Astrocyte (in vitro differentiated cells and primary cell): ENCODE measurements at places on chromosomes 7 and 10. TPM values are rescaled to one million over a fixed set of nuclear protein-coding genes. Genes with fewer than 3 reads are reported as not detected.

DNA sequence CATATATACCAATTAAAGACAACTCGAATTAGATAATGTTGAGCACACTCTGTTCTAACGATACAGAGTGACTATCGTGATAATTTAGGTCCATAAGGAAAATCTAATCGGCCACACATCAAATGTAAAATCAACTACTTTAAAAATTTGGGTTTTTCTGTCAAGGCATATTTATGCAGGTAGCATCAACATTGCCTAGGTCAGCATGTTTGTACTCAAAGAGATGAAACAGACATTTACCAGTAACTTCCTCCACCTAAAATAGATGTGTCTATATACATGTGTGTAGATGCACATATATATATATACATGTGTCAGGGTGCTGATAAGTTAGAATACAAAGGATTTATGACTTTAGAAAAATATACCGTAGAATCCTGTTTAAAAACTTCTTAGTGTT is 22.0 kb downstream of the PSMC2 start:
- no peak for DNase-seq

- DNase-seq, result no peak
These were observed 33.6 kb downstream of the WASL start for GRCh38 chr7:123715198-123715597.

- DNase-seq, result peak; percentile 45
These were observed 533.4 kb upstream of the SEMA3D start for GRCh38 chr7:85719981-85720953.

DNA sequence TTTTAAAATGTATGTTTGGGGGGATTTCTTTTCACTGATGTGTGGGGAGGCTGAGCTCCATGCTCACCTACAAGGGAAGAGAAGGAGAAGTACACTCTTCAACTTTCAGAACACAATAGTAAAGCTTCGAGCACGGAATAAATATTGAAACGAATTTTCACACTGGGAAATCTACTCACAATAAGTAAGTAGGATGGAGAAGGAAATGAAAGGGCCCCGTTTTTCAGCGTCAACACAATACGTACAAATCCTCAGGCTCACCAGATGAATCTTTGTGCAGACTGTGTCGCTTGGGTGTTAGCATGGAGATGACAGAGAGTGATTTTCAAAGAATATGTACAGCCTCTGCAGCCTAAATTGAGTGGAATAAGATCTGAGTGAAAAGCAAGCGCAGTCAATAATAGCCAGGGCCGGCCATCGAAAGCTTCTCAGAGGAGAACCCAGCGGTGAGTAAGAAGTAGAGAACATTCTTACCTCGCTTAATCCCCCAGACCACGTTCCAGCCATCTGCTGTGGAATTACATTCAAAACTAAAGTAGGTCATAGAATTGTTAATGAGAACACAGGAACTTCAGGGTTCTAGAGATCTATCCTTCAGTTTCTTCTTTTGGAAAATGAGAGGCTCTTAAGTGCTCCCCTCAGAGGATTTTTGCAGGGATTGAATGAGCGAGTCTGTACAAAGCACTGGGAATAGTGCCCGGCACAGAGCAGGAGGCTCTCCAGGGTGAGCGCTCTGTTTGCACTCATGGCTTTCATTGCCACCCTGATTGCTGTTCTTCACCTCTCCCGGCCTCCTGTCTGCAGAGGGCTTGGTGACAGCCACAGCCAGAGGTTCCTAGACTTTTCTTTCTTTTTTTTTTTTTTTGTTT is 292.8 kb downstream of the SFMBT2 start:
- DNase-seq, result no peak

DNA sequence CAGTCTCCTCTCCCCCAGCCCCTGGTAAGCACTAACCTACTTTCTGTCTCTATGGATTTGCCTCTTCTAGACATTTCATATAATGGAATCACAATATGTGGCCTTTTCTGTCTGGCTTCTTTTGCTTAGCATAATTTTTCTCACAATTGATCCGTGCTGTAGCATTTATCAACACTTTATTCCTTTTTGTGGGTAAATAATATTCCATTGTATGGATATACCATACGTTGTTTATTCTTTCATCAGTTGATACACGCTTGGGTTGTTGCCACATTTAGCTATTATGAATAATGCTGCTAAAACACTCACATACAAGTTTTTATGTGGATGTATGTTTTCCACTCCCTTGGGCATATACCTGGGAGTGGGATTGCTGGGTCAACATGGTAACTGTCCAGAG is 25.8 kb downstream of the MCM10 start:
- no peak for DNase-seq

Gene ABCB1
- 0.79 and 1.8 TPM in 2 replicates for total RNA-seq

- no peak for DNase-seq
These were observed 35.7 kb downstream of the MEOX2 start for GRCh38 chr7:15650787-15651186.

DNA sequence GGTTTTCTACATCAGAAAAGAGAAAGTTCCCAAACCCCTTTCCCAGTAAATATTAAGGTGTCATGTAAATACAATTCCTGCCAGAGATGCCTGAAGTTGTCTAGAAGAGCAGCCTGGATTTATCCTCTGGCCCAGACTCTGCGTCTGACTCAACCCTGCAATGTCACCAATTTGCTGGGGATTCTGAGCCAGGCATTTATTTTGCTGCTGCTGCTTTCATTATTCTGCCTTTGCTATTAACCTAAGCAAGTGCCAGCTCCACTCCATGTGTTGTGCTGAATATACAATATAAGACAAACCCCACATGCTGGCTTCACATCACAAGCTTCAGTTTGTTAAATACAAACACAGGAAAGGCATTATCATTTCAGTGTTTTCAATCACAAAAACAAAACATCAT is 59.1 kb downstream of the ELAPOR2 start:
- DNase-seq, result no peak

Gene SLC26A5
- not detected in 2 replicates for total RNA-seq

Gene AS3MT
- total RNA-seq, result 0.34 and 0.64 TPM in 2 replicates

Gene TRIM50
- total RNA-seq, result not detected in 2 replicates

Gene UPK3B
- 0.64 TPM in 1 of 2 replicates, not detected in the other for total RNA-seq

Gene TMEM140
- 0.27 and 0.62 TPM in 2 replicates for total RNA-seq

Gene FOXP2
- 3.3 and 3.4 TPM in 2 replicates for total RNA-seq

Gene SORCS3
- 0.91 and 1.00 TPM in 2 replicates for total RNA-seq

- DNase-seq, result no peak
These were observed 344.1 kb upstream of the NPVF start for GRCh38 chr7:25572423-25572822.

DNA sequence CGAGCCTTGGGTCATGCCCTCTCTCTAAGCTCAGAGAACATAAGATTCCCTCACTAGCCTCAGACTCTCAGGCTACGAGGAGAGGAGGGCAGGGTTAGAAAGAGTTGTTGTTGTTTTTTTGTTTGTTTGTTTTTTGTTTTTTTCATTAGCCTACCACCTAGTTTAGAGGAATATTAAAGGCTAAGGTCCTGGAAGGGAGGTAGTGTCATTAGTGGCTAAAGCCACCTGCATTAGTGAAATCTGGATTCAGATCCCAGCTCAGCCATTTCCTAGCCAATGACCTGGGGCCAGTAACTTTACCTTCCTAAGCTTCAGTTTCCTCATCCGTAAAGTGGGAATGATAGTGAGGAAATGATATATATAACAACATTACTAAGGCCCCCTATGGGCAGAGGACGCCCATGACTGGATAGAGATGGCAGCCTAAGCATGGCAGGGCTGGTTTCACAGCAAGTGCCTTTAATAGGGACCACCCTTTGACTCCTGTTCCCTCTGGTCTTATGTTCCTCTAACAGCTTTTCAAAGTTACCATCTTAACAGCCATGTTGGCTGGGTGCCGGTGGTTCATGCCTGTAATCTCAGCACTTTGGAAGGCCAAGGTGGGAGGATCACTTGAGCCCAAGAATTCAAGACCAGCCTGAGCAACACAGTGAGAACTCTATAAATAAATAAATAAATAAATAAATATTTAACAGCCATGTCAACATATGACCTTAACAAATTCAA is 5.1 kb downstream of the DDIT4 start:
- no peak for DNase-seq

GRCh38 chr7:139396323-139396951 is 36.7 kb downstream of the LUC7L2 start:
- DNase-seq, result peak; percentile 2

Gene AASS
- total RNA-seq, result 13.9 and 15.6 TPM in 2 replicates

DNA sequence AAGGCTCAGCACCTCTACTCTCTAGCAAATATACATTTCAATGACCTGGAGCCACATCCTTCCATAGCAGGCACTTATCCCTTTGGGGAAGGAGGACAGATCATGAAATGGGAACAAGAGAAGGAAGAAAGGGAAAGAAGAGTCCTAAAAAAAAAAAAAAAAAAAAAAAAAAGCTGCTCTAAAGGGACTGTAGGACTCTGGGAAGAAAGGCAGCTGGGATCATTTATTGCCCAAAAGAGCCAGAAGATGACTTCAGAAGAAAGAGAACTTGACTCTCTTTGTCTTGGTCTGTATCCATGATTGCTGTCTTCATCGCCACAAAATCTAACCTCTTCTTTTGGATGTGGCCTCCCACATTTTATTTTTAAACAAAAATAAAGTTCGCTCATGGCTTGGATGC is 203.6 kb upstream of the CELF2 start:
- no peak for DNase-seq

DNA sequence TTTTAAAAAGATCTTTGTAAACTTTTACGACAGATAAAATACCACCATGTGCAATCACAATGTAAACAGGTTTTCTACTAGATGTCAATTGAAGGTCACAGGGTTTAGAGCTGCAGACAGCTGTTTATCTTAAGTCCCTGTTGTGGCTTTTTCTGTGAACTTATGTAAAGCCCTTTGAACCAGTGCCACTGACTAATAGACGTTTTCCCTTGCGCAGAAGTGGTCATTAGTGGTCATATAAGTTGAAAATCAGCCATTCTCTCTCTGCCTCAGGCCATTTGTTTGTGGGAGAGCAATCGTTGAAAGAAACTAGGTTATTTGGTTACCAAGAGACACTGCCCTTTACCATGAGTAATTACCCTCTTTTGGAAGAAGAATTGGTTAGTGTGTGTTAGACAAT is 23.9 kb downstream of the CACNB2 start:
- peak; percentile 85 for DNase-seq

Gene ADAM12
- total RNA-seq, result 100 and 126 TPM in 2 replicates

Gene INA
- 26.9 and 39.6 TPM in 2 replicates for total RNA-seq

- no peak for DNase-seq
These were observed 451.5 kb downstream of the SORCS1 start for GRCh38 chr10:106712988-106713387.

GRCh38 chr7:45188736-45189135 is 31.1 kb downstream of the RAMP3 start:
- DNase-seq, result no peak

- no peak for DNase-seq
These were observed at the start of gene PLCE1 for GRCh38 chr10:93993782-93994437. TSS of gene PLCE1 (plus strand) at chr10:93993931. CDS start at chr10:94031047, 37,116 bp downstream.

DNA sequence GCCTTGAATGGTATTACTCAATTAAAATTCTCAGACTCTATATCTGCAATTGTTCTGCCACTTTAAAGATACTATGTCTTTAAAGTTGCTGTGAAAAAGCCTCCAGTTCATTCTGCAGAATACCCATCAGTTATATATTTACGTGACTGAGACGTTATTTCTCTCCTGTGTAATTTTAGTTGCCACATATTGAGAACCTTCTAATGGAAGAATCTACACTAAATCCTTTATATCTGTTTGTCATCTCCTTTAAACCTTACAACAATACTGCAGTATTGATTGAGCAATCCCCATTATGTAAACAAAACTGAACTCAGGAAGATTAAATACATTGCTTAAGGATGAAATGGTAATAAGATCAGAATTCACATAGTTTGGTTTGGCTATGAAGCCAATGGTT is 30.0 kb downstream of the GPR141 start:
- DNase-seq, result no peak

DNA sequence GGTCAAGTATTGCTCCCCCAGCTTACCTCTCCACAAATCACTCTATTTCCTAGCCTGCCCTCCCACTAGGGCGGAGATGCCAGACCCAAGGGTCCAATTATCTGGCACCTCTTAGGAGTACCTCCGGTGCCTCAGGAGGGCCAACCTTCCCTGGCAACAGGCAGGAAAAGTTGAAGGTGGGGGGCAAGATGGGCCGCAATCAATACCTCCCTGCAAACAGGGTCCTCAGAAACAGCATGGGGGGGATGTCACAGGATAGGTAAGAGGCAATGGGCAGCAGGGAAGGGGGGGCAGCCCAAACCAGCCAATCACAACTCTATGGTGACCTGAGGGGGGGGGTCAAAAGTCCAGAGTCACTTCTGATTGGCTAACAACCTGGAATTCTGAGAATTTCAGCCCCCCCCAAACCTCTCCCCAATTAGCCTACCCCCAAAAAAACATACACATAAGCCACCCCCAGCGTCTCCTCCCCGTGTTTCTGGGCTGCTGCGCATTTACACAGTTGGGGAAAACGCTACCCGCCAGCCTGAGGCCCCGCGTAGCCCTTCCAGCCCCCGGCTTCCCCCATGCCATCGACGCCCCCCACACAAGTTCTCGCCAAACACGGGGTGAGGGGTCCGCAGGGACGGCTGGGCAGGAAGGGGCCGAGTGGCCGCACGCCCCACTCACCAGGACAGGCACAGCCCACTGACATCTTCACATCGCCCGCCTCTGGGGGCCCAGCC is 589 bp downstream of the LDB1 start:
- DNase-seq, result peak; percentile 58

DNA sequence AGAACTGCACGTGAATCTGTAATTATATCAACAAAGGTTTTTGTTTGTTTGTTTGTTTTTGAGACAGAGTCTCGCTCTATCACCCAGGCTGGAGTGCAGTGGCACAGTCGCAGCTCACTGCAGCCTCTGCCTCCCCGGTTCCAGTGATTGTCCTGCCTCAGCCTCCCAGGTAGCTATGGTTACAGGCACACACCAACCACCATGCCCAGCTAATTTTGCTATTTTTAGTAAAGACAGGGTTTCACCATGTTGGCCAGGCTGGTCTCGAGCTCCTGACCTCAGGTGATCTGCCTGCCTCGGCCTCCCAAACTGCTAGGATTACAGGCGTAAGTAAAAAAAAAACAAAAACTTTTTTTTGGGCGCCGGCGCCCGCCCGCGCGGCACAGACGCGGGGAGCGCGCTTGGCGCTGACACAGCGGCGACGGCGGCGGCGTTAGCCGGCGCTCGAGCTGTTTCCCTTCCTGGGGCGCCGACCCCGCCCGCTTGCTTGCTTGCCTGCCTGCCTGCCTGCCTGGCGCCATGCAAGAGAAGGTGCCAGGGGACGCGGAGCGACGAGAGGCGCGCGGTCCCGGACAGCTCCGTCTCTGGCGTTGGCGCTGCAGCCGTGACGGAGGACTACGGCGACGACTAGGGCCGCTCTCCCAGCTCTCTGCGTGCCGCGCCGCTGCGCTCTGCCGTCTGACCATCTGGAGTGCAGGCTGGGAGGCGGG is 171.4 kb upstream of the NUPR2 start:
- DNase-seq, result no peak

- DNase-seq, result no peak
These were observed at the start of gene TLX1 for GRCh38 chr10:101130984-101131961. TSS of gene TLX1 (plus strand) at chr10:101131300. CDS start at chr10:101131542, 242 bp downstream.

Gene TAS2R41
- not detected in 2 replicates for total RNA-seq

- no peak for DNase-seq
These were observed 34.6 kb upstream of the SLIT1 start for GRCh38 chr10:97220355-97220754.

DNA sequence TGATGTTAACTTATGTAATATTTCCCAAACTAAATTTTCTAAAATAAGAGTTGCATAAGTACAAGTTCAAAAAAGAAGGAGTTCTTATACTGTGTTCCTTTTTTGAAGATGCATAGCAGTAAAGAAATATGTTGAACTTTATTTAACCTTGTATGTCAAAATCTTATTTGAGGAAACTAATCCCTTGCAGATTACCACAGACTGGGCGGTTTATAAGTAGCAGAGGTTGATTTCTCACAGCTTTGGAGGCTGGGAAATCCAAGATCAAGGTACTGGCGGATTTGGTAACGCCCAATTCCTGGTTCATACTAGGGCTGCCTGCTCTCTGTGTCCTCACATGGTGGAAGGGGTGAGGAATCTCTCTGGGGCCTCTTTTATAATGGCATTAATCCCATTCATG is 68.5 kb downstream of the GNAT3 start:
- no peak for DNase-seq
